ENCODE measurements at places on chromosomes 5 and 9.

DNA sequence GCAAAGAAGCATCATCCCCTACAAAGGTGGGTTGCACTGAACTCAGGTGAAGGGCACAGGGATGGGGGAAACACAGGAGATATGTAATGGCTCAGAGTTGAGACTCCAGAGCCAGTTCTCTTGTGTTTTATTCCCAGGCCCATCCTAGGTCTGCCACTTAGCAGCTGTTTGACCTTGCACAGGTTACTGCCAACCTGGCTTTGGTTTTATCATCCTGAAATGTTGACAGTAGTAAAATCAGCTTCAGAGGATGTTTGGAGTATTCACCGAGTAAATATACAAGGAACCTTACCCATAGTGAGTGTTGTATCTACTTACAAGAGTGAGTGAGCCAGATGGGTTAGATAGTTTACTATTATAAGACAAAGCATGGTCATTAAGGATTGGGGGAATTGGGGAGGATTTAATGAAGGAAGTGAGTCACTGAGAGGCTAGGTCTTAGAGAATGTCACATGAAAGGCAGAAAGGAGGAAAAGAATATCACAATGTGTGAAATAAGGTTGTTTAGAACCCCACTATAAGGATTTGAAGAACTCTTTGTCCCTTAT is 141.3 kb downstream of the MAN2A1 start:
- no peak for DNase-seq

- DNase-seq: no peak
Observed at GRCh38 chr5:154937186-154937717, 759 bp downstream of the GEMIN5 start.

- DNase-seq: no peak
Observed at GRCh38 chr9:33311953-33312352, 21.6 kb downstream of the NFX1 start.

DNA sequence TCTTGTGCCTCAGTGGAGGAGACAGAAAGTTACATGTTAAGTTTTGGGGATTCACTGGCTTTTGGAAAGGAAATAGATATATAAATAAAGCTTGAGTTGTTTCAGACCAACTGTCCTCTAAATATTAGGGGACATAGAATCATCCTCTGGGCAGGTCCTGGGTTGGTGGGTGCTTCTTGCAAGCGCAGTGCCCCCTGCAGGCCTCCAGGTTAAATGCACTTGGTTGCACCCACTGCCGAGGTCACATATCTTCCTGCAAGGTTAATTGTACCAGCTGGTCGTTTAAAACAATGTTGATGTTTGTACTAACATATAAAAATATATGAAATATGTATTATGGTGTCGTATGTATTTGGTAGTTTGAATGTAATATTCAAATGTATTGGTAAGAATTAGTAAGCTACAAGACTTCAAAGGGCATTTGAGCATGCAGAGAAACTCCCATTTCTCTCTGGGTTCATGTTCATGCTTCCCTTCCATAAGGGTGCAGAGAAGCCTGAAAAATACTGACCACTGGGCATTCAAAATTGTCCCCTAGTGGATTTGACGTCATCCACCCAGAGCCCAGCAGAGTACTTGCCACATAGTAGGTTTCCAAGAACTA is 87.0 kb downstream of the ZNF618 start:
- no peak for DNase-seq

- no peak for DNase-seq
Observed at GRCh38 chr5:149432911-149433401, 53.9 kb upstream of the IL17B start.

GRCh38 chr9:31136524-31136923 is 1247.9 kb upstream of the ACO1 start:
- DNase-seq: no peak

- no peak for DNase-seq
Observed at GRCh38 chr9:33155393-33155792, 11.7 kb downstream of the B4GALT1 start.

- no peak for DNase-seq
Observed at GRCh38 chr5:9056046-9056445, 489.8 kb downstream of the SEMA5A start.

GRCh38 chr9:130042885-130043653 is at the start of gene FNBP1:
TSS of gene FNBP1 (minus strand) at chr9:130043189. CDS start at chr9:130042975, 214 bp downstream.
- peak; percentile 73 for DNase-seq

GRCh38 chr9:131402738-131403492 is 9.0 kb downstream of the PRRC2B start:
- peak; percentile 66 for DNase-seq

DNA sequence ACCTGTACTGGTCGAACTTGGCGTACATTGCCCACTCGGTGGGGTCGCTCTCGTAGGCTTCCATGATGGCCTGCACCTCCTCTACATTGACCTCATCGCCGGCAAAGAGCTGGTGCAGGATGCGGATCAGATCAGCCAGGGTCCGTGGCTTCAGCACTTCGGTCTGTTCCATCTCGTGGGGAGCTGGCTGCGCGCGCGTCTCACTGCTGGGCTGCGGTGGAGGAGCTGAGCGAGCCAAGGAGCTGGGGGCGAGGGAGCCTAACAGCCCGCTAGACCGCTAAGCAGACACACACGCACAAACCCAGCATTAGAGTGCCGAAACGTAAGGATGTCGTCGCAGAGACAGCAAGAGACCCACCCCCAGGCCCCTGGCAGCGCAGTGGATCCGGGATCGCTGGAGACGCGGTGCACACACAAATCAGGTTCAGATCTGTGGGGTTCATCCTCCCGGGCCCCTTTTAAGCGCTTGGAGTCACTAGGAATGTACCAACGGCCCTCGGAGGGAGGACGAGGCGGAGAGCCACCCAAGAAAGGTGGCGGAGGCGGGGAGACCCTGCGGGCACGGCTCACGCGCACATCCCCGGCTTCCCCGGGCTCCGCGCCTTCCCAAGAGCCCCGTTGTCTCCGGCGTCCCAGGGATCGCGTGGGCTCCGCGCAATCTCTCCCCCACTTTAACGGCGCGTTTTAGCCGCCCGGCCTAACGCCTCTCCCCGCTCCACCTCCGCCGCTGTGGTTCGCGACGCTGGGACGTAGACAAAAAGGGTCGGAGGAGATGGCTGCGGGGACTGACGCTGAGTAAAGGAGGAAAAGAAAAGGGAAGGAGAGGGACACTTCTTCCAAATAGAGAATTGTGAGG is at the start of gene CDO1:
Gene CDO1 (minus strand): TSS at position 434 of the 856 bp plus-strand sequence. CDS start 262 bp downstream, at position 172.
- no peak for DNase-seq

DNA sequence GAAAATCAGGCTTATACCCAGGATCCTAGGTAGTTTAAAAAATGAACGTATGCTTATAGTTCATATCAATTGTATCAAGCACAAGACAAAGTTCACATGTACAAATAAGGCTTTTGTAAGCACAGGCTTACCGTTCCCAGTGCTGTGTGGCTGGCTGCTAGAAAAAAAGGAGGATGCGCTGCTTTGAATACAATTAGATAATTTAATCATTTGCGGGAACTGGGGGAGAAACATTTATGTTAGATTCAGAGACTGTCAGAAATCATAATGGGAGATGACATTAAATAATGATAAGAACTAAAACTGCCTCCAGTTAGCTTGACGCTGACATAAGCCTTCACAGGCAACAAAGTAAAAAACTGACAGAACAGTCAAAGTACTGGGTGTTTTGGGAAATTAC is 93.2 kb downstream of the FNBP1 start:
- no peak for DNase-seq

- no peak for DNase-seq
Observed at GRCh38 chr5:125348221-125348692, 601.8 kb upstream of the ZNF608 start.

- peak; percentile 67 for DNase-seq
Observed at GRCh38 chr5:151612689-151613427, 21.7 kb upstream of the FAT2 start.

DNA sequence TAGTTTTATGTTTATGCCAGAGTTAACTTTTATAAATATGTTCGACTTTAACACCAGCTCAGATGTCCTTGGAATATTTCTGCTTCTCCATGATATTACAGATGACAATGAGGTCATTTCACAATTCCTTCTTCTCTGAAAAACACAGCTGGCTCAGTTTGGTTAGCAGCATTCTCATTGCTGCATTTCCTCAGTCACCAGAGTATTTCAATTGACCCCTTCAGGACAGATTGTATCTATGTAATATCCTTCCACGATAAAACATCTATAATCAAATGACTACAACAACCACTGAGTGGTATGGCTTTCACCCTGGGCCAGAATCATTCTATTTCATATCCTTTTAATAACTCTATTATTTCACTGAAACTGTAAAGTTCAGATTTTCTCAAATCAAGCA is 148.7 kb downstream of the OXCT1 start:
- no peak for DNase-seq

DNA sequence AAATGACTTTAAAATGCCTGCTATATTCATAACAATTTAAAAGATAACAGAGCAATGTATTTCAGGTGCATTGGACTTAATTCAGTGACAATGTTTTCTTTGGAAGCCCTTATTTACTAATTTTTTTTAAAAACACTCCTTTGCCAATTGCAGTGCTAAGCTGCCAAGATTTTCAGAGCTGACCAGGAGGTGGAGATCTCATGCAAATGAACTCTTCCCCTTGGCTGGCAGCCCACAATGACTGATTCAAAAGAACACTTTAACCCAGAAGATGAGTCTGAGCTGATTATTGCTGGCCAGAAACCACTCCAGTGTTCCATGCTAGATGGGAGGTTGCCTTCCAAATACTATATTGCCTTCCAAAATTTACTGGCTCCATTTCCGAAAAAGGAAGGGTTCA is 128.3 kb upstream of the CCNH start:
- DNase-seq: peak; percentile 22
